Posterior cingulate gyrus (tissue), 11 donors: ENCODE measurements at places on chromosomes 12 and 14.

DNA sequence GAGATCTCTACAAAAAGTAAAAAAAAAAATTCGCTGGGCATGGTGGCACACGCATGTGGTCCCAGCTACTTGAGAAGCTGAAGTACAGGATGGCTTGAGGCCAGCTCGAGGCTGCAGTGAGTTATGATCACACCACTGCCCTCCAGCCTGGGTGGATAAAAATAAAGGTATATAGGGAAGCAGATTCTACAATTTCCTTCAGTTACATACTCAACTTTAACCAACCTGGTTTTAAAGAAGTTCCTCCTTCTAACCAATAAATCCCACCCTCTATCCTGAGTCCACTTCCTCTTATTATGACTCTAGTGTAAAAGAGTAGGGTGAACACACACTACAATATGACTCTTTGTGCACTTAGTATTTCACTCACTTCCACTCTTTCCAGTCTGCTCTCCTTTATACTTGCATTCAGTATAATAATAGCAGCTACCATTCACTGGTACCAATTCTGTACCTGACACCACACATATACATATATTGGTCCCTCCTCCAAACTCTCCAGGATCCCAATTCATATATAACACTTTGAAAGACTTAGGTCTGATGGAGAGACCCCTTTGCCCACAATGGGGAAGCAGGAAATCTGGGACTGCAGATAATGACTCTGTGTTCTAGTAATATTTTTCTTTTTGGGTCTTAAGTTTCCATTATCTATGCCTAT is 2.3 kb downstream of the ARF3 start:
- no peak for DNase-seq

- DNase-seq = no peak
These were observed 124.4 kb downstream of the RAD51B start for GRCh38 chr14:67943947-67944346.

DNA sequence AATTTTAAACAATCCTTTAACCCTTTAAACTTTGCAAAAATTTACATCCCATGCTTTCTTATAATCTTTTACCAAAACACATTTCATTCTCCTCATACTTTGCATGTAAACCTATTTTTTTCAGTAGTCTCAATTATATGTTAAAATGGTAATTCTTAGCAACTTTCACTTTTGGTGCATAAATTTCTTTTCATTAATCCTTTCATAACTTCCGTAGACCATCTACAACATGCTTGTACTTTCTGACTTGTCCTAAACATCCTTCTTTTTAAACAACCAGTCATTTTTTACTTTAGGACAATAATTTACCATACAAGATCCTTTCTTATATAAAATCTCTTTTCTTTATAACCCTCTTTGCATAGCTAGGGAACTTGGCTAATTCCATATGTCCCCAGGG is 19.5 kb downstream of the CCDC91 start:
- DNase-seq = no peak

GRCh38 chr12:79532907-79533288 is 157.9 kb downstream of the PAWR start:
- no peak for DNase-seq

DNA sequence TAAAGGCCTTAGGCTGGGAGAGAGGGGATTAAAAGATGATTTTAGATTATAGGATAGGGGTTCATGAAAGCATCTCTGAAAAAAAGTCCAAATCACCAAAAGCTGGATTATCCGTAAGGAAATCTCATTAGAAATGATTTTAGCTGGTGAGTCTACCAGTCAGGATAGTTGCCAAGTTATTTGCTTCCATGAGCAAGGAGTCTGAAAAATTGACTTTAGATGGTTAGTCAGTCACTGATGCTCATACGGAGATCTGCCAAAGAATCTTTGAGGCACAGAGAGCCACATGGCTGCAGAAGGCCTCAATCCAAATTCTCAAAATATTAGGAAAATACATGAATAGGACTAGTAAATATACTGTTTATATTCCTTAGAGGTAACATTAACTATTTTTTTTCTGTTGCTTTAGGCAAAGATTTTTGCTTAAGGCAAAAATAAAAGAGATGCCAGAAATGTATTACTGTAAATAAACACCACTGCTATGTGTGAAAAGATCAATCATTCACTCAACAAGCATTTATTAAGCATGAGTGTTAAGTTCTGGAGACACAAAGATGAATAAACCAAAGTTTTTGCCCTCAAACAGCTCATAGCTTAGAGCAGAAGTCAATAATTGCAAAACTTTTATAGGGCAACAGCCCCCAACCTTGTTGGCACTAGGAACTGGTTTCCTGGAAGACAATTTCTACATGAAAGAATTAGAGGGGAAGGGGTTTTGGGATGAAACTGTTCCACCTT is 105.2 kb downstream of the BBS10 start:
- no peak for DNase-seq

- peak; percentile 81 for DNase-seq
These were observed 581 bp downstream of the PAPOLA start for GRCh38 chr14:96502621-96503305.

- no peak for DNase-seq
These were observed 866 bp upstream of the PITPNM2 start for GRCh38 chr12:123151457-123152454.

- DNase-seq = no peak
These were observed 3.5 kb downstream of the TGFB3 start for GRCh38 chr14:75978249-75978731.

- no peak for DNase-seq
These were observed 22.8 kb upstream of the CEBPE start for GRCh38 chr14:23141706-23142444.

GRCh38 chr12:120010661-120011230 is 21.7 kb downstream of the BICDL1 start:
- DNase-seq = no peak

- no peak for DNase-seq
These were observed 140.6 kb downstream of the EPS8 start for GRCh38 chr12:15648558-15648957.

DNA sequence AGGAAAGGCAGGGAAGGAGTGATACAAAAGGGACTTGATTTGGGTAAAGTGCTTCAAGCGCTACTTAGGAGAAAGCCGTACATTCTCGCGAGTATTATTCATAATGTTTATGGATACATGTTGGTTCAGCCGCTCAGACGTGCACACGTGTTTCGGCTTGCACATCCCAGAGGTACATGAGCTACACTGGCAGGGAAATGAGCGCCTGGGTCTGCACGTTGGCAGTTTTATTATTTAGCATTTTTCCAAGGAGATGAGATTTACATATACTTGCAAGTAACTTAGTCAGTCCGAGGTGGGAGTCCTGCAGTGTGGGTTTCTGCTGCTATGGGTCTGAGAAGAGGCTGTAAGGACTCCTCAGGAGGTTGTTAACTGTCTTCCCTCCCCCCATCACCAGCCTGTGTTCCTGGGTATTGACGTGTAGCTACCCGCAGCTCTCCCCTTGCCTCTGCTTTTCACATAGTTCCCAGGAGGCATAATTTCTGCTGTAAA is 1.5 kb downstream of the PRKCH start:
- no peak for DNase-seq
